ENCODE measurements at places on chromosomes 5 and 9.
A peak's percentile ranks its signal among the peaks of the same experiment; 100 is the strongest.

- no peak for DNase-seq
Observed at GRCh38 chr5:69416699-69417098, 1.8 kb downstream of the MARVELD2 start.

GRCh38 chr5:126309860-126310259 lies 113.3 kb upstream of the GRAMD2B start:
- DNase-seq: no peak

GRCh38 chr5:4704951-4705350 lies 435.2 kb upstream of the ADAMTS16 start:
- DNase-seq: no peak

- DNase-seq: no peak
Observed at GRCh38 chr5:69300537-69301203, 31.9 kb downstream of the CCDC125 start.

DNA sequence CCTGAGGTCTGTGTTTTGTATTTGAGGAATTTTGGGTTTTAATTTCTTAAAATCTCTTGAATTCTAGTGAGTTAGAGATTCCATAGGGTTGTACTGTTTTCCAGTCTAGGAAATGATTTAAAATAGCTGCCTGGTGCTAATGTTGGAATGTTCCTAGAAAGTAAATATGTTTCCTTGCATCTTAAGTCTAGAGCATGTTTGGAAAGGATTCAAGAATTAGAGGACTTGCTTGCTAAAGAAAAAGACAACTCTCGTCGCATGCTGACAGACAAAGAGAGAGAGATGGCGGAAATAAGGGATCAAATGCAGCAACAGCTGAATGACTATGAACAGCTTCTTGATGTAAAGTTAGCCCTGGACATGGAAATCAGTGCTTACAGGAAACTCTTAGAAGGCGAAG lies 41.8 kb downstream of the LMNB1 start:
- no peak for DNase-seq

DNA sequence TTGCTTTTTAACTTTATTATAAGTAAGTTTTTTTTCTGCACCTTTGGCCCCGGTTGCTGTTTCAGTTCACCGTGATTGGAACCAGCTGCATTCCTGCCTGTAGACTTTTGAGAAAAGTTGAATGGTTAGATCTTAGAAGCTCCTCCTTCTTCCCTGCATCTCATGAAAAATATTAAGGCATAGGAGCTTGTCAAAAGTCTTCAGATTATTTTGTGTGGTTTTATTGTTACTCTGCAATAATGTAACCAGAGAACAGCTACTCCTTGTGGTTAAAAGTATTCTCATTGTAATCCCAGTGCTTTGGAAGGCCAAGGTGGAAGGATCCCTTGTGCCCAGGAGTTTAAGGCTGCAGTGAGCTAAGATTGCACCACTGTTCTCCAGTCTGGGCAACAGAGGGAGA lies 3.3 kb upstream of the SLC2A8 start:
- DNase-seq: no peak

GRCh38 chr9:108786901-108787689 lies 68.7 kb downstream of the ACTL7B start:
- no peak for DNase-seq

- DNase-seq: no peak
Observed at GRCh38 chr5:180156141-180156540, 52.9 kb downstream of the RASGEF1C start.

DNA sequence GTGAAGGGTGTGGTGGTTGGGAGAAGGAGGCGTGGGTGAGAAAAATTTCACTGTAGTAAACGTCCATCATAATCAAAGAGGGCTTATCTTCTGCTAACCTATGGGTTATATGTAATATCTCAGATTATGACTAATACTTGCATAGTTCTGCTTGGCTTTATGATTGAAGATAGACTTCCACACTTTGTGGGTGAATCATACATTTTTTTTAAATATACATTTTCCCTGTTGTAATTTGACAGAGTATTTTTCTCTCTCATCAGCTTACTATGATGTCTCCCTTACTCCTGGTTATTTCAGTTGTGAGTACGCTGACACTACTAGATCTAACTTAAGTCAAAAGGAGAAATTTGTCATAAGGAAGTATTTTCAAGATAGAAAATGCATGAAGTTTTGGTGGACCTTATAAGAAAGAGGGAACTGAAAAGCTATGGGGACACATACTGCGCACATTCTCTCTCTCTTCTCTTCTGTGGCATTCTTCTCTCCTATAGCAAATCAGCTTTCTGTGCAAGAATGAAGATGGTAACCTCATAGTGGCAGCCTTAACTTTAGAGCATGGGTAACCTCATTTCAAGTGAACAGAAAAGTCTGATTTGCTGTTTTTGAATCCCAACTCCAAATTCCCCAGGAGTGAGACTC lies 4.9 kb upstream of the JAK2 start:
- DNase-seq: no peak

GRCh38 chr5:53482717-53483638 lies 2.5 kb downstream of the FST start:
- DNase-seq: peak; percentile 43

GRCh38 chr9:27485158-27485557 lies 38.9 kb upstream of the IFNK start:
- no peak for DNase-seq

- peak; percentile 59 for DNase-seq
Observed at GRCh38 chr5:6766604-6767093, 53.4 kb downstream of the TENT4A start.

DNA sequence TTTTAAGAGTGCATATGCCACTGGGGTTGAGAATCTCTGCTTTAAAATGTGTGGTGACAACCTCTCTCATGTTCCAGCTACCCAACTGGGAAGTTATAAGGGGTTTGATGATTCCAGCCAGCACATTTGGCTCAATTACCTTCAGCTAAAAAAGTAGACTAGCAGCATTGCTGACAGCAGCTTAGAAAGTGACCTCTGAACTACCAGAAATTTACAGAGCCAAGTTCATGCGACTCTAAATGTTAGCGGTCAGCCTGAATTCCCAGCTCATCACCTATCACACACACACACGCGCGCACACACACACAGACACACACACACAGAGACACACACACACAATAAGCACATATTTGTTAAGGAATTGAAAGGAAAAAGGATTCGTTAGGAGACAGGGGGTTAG lies 377.5 kb downstream of the TMEM167A start:
- no peak for DNase-seq

DNA sequence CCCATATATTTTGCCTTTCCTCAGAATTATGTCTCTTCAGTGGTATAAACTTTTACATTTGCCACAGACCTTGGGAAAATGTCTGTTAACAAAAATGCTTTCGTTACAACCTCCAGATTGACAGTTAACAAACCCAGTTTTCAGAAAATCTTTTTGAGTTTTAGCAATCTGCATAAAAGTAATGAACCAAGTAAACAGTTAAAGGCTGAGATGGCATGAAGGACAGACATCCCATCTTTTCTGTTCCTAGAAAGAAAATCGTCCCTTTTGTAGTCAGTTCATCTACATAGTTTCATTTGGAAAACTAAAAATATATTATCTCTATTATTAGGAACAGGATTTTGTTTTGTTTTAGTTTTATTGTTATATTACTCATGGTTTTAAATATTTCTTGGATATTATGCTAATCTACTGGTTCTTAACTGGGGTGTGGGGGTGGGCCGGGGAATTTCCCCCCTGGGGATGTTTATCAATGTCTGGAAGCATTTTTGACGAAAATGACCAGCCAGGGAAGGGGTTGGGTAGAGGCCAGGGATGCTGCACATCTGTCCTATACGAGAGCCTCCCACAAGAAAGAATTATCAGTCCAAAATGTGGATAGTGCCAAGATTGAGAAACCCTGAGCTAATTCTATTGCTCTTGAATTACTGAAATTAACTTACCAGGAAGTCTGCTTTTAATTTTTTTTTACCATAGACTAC lies 11.9 kb downstream of the FYB1 start:
- no peak for DNase-seq

DNA sequence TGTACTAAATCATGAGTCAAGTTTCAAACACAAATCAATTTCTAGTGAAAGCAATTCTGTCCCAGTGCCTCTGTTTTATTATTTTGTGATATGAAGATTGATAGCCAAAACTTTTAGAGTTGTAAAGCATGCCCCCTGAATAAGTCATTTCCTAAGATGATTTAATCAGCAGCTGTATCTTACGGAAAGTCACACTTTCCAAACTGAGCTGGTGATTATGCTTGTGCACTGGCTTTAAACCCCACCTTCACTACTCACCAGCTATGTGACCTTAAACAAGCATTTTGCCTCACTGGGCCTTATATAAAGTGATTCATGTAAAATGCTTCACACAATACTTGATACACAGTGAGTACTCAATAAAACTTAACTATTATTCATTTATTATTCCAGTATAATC lies 78.1 kb downstream of the EDIL3 start:
- no peak for DNase-seq

GRCh38 chr5:108703313-108703712 lies 44.4 kb upstream of the FER start:
- DNase-seq: no peak

- no peak for DNase-seq
Observed at GRCh38 chr5:54150841-54151240, 159.5 kb downstream of the ARL15 start.

- DNase-seq: no peak
Observed at GRCh38 chr5:103834216-103834615, 271.6 kb upstream of the NUDT12 start.

GRCh38 chr9:87478226-87478992 lies 19.3 kb upstream of the DAPK1 start:
- DNase-seq: no peak

- DNase-seq: no peak
Observed at GRCh38 chr5:16065831-16066230, 113.8 kb downstream of the MARCHF11 start.

DNA sequence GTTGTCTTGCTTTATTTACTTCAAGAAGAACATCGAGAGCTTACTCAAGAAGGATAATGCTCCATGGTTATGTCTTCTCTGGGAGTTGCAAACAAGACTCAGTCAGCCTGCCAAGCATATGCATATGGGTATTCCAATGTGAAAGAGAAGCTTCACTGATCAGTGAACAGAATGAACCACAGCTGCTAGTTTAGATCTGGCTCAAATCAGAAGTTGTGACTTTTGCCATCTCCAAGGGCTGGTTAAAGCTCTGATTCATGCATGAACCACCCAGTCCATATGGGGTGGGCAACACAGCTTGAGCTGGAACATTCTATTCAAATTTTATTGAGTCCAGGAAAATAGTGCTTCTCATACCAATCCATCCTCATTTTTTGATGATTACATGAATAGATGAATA lies 50.0 kb downstream of the ATPSCKMT start:
- no peak for DNase-seq

GRCh38 chr5:565782-566440 lies 41.7 kb upstream of the SLC9A3 start:
- no peak for DNase-seq

- no peak for DNase-seq
Observed at GRCh38 chr5:141369994-141370848, at the start of gene PCDHGB3. TSS of gene PCDHGB3 (plus strand) at chr5:141370242. CDS start at chr5:141370395, 153 bp downstream.

DNA sequence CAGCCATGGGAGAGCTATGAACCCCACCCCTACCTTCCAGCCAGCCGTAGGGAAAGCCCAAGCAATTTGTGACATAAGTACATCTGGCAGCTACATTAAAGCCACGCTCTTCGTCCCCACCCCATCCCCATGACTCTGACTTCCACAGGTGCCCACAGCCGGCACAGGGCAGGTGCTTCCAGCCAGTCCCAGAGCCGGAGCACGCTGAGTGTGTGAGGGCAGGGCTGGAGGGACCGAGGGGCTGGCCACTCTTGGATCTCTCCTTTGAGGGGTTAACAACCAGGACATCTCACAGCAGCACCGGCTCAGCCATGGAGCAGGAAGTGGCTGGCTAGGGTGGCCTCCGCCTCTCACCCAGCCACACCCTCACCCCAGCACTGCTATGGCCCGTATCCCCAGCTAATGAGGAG lies 2.4 kb upstream of the FAM78A start:
- peak; percentile 40 for DNase-seq

- no peak for DNase-seq
Observed at GRCh38 chr5:73172951-73173350, at the start of gene TMEM174. TSS of gene TMEM174 (plus strand) at chr5:73173193. CDS start at chr5:73173244, 51 bp downstream.

- no peak for DNase-seq
Observed at GRCh38 chr5:175878544-175879438, 7.4 kb downstream of the CPLX2 start.

- DNase-seq: no peak
Observed at GRCh38 chr5:149432376-149432775, 53.3 kb upstream of the IL17B start.

DNA sequence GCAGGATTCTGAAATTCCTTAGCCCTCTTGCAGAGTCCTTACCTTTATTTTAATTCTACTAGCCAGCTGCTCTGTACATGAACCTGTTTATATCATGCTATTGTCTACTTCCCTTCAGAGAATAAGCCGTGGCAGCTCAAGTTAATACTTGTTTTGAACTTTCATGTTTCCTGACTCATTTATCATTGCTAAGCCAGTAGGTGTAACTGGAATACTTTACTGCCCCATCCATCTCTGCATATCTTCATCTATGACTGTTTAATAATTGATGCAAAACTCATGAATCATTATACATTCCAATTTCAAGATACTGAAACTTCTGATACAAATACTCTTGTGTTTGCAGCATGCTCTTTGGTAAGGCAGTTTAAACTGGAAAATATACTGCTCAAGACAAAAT lies 174.7 kb downstream of the PPP2R2B start:
- no peak for DNase-seq

DNA sequence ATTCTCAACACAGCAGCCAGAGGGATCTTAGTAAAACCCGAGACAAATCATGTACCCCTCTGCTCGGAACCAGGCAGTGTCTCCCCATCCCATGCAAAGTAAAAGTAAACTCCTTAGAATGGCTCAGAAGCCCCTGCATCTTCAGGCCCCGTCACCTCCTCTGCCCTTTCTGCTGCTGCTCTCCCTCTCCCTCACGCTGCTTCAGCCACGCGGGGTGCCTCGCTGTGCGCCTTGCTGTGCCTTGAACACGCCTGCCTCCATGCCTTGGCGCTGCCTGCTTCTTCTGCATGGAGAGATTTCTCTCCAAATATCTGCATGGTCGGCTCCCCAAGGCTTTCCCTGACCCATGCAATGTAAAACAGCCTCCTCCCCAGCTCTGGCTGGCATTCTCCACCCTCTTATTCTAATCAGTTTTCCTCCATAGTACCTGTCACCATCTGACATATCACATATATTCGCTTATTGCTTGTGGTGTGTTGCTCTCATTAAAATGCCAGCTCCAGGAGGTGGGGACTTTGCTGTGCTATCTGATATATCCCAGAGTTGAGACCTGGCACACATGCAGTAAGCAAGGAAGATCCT lies 8.0 kb downstream of the GPRIN1 start:
- no peak for DNase-seq

DNA sequence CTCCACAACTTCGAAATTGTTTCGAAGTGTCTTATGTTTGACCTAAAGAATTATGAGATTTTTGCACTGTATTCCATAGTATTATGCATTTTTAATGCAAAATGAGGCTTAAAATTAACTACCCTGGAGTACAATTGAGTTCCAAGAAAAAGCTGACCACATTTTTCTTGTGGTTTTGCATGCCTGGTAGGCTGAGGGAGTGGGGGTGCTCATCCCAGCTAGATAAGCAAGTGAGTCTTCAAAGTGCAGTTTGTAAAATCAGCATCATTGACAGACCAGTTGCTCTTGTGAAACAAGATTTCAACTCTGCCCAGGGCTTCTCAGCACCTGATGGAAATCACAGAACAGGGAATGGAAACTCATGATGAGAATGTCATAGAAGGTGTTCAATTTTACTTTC lies 17.0 kb upstream of the NDUFS4 start:
- no peak for DNase-seq

- DNase-seq: no peak
Observed at GRCh38 chr5:158380661-158381060, 521.7 kb upstream of the CLINT1 start.

GRCh38 chr9:38727497-38728001 lies 7.6 kb upstream of the FAM240B start:
- DNase-seq: no peak
